ENCODE measurements at places on chromosomes 2 and 18. TPM values are rescaled to one million over a fixed set of nuclear protein-coding genes. Genes with fewer than 3 reads are reported as not detected.

- H3K4me1 ChIP-seq: no peaks in the 10 kb centered on the region
- H3K4me3 ChIP-seq: no peak overlapping the region
- no peaks in the 10 kb centered on the region for H3K36me3 ChIP-seq
- DNase-seq: no peak
These were observed 335.9 kb downstream of the DLGAP1 start for GRCh38 chr18:4119127-4119648.

- no peak overlapping the region for H3K4me3 ChIP-seq
- H3K27me3 ChIP-seq: no peaks in the 10 kb centered on the region
- no peak for DNase-seq
These were observed 49.1 kb downstream of the NHEJ1 start for GRCh38 chr2:219111375-219112061.

- H3K27ac ChIP-seq: no peak overlapping the region
- H3K4me3 ChIP-seq: no peak overlapping the region
- no peaks in the 10 kb centered on the region for H3K27me3 ChIP-seq
- H3K4me1 ChIP-seq: peaks cover 31% of the 10 kb centered on the region
- no peak for DNase-seq
These were observed 61.4 kb downstream of the SMAD7 start for GRCh38 chr18:48889115-48889941.

GRCh38 chr2:85111819-85112281 is 21.3 kb upstream of the TCF7L1 start:
- H3K27ac ChIP-seq: no peak overlapping the region
- H3K4me3 ChIP-seq: no peak overlapping the region

GRCh38 chr2:71136174-71136573 is 5.7 kb downstream of the MPHOSPH10 start:
- H3K27me3 ChIP-seq: no peaks in the 10 kb centered on the region
- H3K4me1 ChIP-seq: peaks cover 6% of the 10 kb centered on the region
- H3K4me3 ChIP-seq: no peak overlapping the region

GRCh38 chr2:145669301-145669700 is 1149.4 kb upstream of the ZEB2 start:
- no peak overlapping the region for H3K4me3 ChIP-seq
- no peaks in the 10 kb centered on the region for H3K4me1 ChIP-seq
- no peak overlapping the region for H3K27ac ChIP-seq

DNA sequence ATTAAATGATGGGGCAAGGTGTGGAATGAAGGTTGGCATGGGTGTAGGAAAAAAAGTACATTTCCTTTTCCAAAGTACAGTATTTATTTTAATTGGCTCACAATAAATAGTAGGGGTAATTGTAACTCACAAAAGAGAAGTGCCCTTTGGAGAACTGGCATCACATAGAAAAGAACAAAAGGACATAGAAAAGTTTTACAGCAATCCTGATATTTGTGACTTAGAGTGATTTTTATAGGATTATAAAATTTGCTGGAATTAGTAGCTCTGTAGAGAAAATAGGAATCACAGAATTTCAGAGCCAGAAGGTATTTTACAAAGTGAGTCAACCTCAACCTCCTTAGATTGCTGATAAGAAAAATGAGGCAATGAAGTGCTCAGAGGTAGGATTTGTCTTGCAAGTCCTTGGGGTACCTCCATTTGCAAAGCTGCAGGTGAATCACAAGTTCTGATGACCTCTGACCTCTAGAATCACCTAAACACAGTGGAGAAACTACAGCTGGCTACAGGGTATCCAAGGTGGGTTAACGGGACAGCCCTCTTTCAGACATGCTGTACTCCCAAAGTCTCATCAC is 133.6 kb downstream of the SOCS6 start:
- peak overlapping the region; percentile 28 for H3K27ac ChIP-seq
- no peaks in the 10 kb centered on the region for H3K36me3 ChIP-seq
- DNase-seq: no peak
- H3K4me3 ChIP-seq: no peak overlapping the region
- H3K4me1 ChIP-seq: peaks cover 40% of the 10 kb centered on the region

DNA sequence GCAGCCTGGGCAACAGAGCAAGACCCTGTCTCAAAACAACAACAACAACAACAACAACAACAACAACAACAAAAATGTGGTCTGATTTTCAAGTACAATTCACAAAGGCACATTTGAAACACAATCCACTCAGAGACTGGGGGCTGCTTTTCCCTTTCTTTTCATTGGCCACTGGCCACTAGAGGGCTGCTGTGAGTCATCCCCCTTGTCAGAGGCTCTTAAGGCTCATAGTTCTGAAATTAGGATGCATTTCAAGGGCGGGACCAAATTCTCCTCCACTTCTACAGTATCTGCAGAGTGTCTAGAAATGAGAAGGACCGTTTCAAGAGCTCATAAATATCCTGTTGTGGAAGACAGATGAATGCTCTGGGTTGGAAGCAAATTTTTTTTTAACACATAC is 285.4 kb downstream of the NRXN1 start:
- no peaks in the 10 kb centered on the region for H3K36me3 ChIP-seq
- no peak overlapping the region for H3K27ac ChIP-seq
- no peaks in the 10 kb centered on the region for H3K27me3 ChIP-seq
- no peaks in the 10 kb centered on the region for H3K4me1 ChIP-seq

DNA sequence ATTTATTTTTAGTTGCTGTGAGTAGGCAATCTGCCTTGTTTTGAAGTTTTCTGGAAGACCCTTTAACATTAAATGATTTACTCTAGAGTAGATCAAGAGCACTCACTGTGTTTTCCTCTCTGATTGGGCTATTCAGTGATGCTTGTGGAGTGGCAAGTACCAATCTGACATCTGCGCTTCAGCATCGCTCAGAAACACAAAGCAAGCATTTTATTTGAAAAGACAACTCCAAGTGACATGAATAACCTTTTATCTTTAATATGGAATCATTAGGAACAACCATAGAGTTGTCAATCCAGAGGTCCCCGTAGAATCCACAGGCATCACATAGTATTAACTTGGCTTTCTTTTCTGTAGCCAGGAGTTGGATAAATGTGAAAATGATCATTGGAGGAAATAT is 114.7 kb downstream of the CPS1 start:
- DNase-seq: no peak
- H3K4me1 ChIP-seq: no peaks in the 10 kb centered on the region

DNA sequence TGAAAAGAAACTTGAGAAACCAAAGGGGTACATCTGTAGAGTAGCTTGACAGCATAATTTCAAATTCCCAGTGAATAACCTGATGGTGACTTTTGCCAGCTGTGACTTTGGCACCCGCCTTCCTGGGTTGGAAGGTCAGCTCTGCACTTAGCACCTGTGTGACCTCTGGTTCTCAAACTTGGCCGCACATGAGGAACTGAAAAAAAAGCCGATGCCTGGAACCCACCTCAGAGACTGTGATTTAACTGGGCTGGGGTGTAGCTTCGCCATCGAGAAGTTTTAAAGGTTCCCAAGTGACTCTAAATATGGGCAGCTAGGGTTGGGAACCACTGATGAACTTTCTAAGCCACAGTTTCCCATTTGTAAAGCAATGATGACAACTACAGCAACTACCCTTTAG is 6.5 kb downstream of the EFEMP1 start:
- no peak overlapping the region for H3K27ac ChIP-seq
- no peak overlapping the region for H3K4me3 ChIP-seq
- no peaks in the 10 kb centered on the region for H3K27me3 ChIP-seq
- DNase-seq: no peak
- H3K4me1 ChIP-seq: no peaks in the 10 kb centered on the region

DNA sequence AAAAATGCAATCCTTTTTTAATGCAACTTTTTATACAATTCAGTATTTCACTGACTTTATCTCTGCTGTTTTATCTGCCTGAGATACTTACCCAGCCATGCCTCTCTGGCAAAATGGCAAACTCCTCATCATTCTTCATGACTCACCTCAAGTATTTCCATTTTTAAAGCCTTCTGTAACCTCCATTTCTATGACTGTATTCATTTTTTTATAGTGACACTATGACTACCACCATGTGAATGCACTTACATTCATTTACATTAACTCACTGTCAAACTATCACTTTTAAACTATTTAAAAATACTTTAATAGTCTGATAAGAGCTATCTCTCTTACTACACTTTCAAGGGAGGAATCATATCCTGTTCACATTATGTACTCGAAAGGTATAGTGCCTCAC is 99.4 kb upstream of the SCN7A start:
- H3K27me3 ChIP-seq: no peaks in the 10 kb centered on the region
- DNase-seq: no peak
- no peak overlapping the region for H3K4me3 ChIP-seq

- H3K27me3 ChIP-seq: no peaks in the 10 kb centered on the region
- DNase-seq: no peak
- H3K27ac ChIP-seq: no peak overlapping the region
- H3K4me3 ChIP-seq: no peak overlapping the region
- no peaks in the 10 kb centered on the region for H3K36me3 ChIP-seq
- H3K4me1 ChIP-seq: no peaks in the 10 kb centered on the region
These were observed 48.8 kb upstream of the DTNB start for GRCh38 chr2:25722224-25722623.

- no peak overlapping the region for H3K4me3 ChIP-seq
- no peak for DNase-seq
- no peaks in the 10 kb centered on the region for H3K27me3 ChIP-seq
- no peaks in the 10 kb centered on the region for H3K4me1 ChIP-seq
These were observed 958.5 kb downstream of the DPP10 start for GRCh38 chr2:115400940-115401339.

GRCh38 chr18:59801576-59801975 is 98.2 kb upstream of the PMAIP1 start:
- H3K27me3 ChIP-seq: no peaks in the 10 kb centered on the region
- H3K4me3 ChIP-seq: no peak overlapping the region
- no peaks in the 10 kb centered on the region for H3K4me1 ChIP-seq
- H3K36me3 ChIP-seq: no peaks in the 10 kb centered on the region
- no peak for DNase-seq

TMEM178A gene
- 3.0 TPM for total RNA-seq

SERPINB3 gene
- total RNA-seq: not detected

SERPINB12 gene
- not detected for total RNA-seq

GRCh38 chr2:55073000-55073983 is 23.0 kb upstream of the RTN4 start:
- no peak overlapping the region for H3K4me3 ChIP-seq
- no peaks in the 10 kb centered on the region for H3K27me3 ChIP-seq
- no peak overlapping the region for H3K27ac ChIP-seq
- no peak for DNase-seq
- H3K36me3 ChIP-seq: no peaks in the 10 kb centered on the region

DNA sequence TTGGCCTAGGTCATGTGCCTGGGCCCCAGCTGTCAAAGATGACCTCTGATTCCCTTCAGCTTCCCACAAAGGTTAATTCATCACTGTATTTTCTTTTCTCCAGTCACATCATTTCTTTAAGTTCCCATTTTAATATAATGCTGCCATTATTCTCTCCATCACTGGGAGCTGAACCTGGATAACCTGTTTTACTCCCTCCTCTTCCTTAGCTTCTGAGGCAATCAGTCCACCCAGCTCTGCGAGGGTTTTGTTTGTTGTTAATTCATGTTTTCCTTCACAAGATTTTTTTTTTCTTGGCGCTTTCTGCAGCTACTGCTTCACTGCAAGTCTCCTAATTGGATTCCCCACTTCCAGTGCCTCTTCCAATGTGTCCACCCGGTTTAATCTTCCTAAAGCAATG is 5.1 kb upstream of the EML4 start:
- DNase-seq: no peak
- H3K27me3 ChIP-seq: no peaks in the 10 kb centered on the region
- peaks cover 5% of the 10 kb centered on the region for H3K4me1 ChIP-seq
- H3K4me3 ChIP-seq: no peak overlapping the region
- H3K36me3 ChIP-seq: no peaks in the 10 kb centered on the region
- no peak overlapping the region for H3K27ac ChIP-seq

INSIG2 gene
- total RNA-seq: 13.1 TPM

DNA sequence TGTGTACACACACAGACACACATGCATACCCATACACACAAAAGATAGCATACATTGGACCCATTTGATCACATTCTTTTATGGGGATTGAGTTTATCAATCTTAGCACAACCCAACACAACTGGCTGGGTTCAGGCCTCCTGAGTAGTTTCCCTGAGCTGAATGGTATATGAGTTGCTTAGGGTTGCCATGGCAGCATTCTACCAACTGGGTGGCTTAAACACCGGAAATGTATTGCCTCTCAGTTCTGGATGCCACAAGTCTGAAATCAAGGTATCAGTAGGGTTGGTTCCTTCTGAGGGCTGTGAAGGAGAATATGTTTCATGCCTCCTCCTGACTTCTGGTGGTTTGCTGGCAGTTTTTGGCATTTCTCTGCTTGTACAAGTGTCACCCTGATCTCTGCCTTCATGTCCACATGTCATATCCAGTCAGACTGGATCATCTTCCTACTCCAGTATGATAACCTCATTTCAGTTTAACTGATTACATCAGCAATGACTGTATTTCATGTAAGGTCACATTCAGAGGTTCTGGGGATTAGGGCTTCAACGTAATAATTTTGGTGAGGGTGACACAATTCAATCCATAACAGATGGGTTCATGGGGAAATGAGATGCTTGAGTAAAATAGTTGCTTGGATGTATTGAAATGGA is 212.7 kb downstream of the KCNE4 start:
- no peak for DNase-seq
- no peaks in the 10 kb centered on the region for H3K4me1 ChIP-seq
- H3K4me3 ChIP-seq: no peak overlapping the region
- no peaks in the 10 kb centered on the region for H3K36me3 ChIP-seq
- H3K27ac ChIP-seq: no peak overlapping the region

- H3K27ac ChIP-seq: no peak overlapping the region
- DNase-seq: no peak
These were observed 12.2 kb upstream of the POU3F3 start for GRCh38 chr2:104841744-104842143.
